ENCODE measurements at places on chromosomes 12 and 14.

- DNase-seq = no peak
These were observed 40.4 kb upstream of the BTG1 start for GRCh38 chr12:92186038-92186470.

- no peak for DNase-seq
These were observed 166.2 kb downstream of the PAX9 start for GRCh38 chr14:36827861-36828260.

DNA sequence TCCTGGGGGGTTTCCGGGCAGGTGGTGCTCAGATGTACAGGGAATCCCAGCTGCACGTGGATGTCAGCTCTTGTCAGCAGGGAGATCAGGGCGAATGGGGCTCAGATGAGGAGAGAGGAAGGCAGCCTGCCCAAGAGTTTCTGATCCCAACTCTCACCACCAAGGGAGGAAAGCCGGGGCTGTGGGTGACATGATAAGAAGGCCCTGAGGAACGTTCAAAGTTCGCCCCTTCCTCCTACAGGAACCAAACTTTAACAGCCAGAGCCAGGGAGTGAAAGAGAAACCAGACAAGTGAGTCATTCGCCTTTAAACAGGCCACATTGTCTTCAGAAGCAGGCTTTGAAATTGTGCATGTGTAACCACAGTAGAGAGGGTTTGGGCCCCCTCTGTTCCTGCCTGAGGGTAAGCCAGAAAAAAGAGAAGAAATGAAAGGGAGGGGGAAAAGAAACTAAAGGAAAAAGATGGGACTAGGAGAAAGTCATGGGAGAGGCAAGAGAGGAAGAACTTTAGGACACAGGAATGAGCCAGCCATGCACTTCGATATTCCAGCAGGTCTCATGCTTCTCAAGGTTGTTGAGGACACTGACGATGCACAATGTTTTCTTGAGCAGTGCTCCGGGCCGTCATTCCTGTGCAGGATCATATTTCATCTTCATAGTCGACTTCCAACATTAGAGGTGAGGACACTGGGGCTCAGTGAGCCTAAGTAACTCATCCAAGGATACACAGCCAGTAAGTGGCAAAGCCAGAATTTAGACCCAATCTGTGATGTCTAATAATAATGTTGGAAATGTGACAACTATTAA lies 691.4 kb upstream of the TBX3 start:
- DNase-seq = no peak

DNA sequence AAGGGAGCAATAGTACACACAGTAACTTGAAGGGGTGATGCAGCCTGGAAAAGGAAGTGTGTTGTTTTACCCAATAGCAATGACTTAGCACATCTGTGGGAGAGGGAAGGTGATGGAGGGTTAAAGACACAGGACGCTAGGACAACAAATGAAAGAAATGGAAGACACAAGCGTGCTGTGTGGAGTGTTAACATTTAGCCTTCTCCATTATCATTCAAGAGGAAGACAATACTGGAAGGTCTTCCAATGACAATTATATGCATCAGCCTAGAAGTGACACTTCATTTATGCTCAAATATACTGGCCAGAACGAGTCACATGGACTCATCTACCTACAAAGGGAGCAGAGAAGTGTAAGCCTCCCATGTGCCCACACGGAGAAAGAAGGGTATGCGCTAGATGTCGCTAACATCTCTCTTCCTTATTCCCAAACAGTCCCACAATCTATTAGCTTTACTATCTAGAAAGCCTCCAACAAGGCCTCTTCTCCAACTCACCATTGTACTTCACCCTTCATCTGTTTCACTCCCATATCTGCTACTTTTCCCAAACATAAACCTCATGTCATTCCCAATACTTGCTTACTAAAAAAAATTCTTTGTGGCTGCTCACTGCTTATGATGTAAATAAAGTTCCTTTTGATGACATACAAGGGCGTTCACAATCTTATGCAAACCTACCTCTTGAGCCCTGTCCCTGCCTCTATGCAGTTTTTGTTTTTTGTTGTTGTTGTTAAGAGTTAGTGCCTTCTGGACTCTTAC lies 20.3 kb downstream of the PPM1H start:
- DNase-seq = no peak

GRCh38 chr14:91272341-91273272 lies 28.1 kb upstream of the GPR68 start:
- DNase-seq = no peak

GRCh38 chr14:42090122-42090521 lies 483.4 kb downstream of the LRFN5 start:
- no peak for DNase-seq

- DNase-seq = no peak
These were observed 91.7 kb upstream of the MAX start for GRCh38 chr14:65193916-65194590.

DNA sequence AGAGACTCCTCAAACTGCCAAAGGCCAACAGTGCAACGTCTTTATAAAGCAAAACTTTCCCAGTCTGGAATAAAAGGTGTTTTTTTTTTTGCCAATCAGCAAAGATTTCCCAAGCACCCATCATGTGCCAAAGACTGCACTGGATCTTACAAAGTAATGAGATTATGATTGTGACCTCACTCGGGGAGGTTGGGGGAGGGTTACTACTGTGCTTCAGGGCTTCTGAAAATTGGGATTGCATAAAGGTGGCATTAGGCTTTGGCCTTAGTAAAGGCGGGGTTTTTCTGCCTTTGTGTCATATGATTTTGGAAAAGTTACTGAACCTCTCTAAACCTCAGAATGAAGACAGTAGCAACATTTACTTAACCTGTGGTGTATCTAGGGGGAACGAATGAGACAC lies 233.8 kb downstream of the DACT1 start:
- DNase-seq = no peak

GRCh38 chr14:95703805-95704204 lies 10.1 kb downstream of the TCL1A start:
- DNase-seq = no peak

DNA sequence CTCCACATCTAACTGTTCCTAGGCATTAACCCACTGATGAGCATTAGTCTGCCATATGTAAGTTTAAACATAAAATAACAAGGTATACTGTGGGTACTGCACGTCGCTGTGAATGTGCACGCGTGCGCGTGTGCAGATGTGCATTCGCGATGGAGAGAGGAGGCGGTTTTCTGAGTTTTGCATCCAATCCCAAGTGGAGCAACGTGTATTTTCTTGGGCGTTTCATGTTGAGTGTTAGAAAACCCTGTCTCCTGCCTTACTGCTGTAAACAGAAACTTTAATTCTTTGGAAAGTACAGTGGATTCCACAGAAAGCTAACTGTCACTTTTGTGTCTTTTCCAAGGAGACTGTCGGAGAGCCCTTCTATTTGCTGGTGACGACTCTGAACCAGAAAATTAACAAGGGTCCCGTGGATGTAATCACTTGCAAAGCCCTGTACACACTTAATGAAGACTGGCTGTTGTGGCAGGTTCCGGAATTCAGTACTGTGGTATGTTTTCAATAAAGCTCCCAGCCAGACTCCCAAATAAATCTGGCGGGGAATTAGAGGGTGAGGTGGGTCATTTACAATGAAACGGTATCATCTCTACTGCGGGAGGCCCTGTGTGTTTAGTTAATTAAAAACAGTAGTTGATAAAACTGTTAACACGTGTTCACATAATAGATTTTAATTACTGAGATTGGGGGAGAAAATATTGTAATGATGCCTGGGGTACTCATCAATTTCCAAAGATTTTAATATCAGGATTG lies 116.5 kb downstream of the PLXNC1 start:
- DNase-seq = no peak

Data from activated CD4-positive, alpha-beta T cell treated with anti-CD3 and anti-CD28 coated beads, Interleukin-2, amount 50 U/mL, for 24 hours (primary cell).